CD4-positive, alpha-beta T cell treated with Interleukin-15 for 4 hours (primary cell): ENCODE measurements at places on chromosomes 13 and 19.

DNA sequence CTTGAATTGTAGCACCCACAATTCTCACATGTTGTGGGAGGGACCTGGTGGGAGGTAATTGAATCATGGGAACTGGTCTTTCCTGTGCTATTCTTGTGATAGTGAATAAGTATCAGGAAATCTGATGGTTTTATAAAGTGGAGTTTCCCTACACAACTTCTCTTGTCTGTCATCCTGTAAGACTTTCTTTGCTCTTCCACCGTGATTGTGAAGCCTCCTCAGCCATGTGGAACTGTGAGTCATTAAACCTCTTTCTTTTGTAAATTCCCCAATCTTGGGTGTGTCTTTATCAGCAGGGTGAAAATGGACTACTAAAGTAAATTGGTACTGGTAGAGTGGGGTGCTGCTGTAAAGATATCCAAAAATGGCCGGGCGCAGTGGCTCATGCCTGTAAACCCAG, 215.6 kb downstream of the LIG4 start:
- no peak for DNase-seq

DNA sequence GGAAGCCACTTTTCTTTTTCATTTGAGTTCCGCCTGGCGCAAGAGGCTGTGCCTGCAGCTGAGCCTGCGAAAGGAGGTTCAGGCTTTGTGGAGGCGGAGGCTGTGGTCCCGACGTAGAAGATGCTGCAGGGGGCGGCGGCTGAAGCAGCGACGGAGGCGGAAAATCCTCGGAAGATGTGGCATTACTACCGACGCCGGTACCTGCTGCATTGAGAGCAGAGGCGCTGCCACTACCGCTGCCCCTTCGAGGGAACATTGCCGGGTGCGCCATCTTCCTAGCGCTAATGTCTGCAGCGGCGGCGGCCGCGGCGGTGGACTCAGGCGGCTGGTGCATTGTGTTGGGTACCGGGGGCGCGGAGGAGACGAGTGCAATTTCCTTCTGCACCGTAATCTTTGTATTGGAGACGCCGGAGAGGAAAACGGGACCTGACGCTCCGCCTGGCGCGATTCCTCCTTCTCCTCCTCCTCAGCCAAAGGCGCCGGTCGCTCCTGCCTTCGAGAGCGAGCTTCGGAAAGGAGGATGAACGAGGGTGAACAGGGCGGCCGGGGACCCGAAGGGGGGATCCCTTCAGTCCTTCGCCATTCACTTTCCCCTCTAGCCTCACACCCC, at the start of gene TSC22D1:
Gene TSC22D1 (minus strand): TSS at position 590 of the 610 bp plus-strand sequence. CDS start 256 bp downstream, at position 334.
- DNase-seq, result peak; percentile 70

GRCh38 chr13:53631511-53631910, 602.9 kb downstream of the OLFM4 start:
- DNase-seq, result no peak

GRCh38 chr13:90015565-90016507, 1331.7 kb upstream of the MIR17HG start:
- no peak for DNase-seq

- DNase-seq, result no peak
Measured at GRCh38 chr19:1101337-1101698, 2.5 kb upstream of the GPX4 start.

- no peak for DNase-seq
Measured at GRCh38 chr19:15640294-15640903, at the start of gene CYP4F3. CYP4F3 (plus strand) TSS chr19:15640897; CDS start chr19:15641416, 519 bp downstream.

DNA sequence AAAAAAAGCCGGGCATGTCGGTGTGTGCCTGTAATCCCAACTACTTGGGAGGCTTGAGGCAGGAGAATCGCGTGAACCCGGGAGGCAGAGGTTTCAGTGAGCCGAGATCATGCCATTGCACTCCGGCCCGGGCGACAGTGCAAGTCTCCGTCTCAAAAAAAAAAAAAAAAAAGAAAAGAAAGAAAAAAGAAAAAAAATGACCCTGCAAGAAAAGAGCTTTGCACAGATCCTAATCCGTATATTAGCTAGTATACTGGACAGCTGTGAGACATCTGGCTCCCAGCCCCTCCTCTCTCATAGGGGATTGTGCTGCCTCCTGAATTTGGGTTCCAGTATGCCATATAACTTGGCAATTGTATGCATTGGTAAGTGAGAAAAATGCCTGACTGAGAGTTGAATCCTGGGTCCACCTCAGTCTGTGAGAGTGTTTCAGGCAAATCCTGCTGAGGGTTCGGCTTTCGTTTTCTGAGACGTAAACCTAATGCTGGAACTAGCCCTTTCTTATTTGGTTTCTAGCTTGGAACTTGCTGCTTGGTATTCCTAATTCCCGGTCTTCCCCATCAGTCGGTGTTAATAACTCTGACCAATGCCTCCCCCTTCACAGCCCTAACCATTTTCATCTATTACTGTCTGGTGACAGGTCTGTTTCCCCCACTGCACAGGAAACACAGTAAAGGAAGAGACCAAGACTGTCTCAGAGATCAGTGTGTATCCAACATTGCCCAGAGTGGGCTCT, 1.3 kb upstream of the AKT2 start:
- no peak for DNase-seq

DNA sequence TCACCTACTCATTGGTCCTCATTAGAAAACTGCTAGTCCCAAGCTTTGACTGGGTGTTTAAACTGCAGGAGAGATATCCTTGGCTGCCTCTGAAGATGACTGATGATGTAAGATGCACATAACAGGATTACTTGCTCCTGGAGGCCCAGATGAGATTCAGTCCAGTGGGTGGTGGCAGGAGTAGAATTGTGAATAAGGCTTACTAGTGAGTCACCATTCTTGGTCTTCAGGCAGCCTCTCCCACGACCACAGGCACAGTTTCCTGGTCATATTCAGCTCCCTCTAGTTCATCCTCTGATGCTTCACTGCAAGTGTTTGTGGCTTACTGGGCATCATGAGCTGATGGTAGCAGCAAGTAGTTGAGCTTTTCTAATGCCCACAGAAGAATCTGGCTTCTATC, 12.1 kb downstream of the SERTM1 start:
- no peak for DNase-seq

- DNase-seq, result no peak
Measured at GRCh38 chr13:101453784-101454201, 1.3 kb downstream of the ITGBL1 start.

DNA sequence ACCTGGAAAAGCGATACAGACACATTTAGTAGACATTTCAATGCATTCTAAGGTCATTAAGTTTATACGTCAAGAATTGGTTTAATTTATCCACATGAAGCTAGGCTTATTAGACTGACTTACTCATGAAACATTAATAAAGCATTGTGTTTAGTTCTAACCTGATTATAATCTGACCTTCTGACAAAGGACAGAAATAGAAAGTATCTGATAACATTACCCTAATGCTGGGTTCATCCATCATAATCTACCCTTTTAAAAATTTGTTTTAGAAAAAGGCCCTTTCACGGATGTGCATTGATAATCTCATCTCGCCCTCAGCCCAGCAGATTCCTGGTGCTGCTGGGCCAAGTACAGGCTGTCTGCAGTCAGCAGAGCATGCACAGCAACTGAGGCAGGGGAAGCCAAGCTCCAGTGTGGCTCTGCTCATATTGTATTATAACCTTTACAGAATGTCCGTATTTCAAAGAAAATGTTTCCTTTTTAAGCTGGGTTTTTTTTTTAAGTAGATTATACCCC, 142.1 kb upstream of the MAB21L1 start:
- no peak for DNase-seq
